ENCODE measurements at places on chromosomes 7 and 10.

- no peak for DNase-seq
Observed at GRCh38 chr7:11252705-11253272, 279.1 kb downstream of the PHF14 start.

DNA sequence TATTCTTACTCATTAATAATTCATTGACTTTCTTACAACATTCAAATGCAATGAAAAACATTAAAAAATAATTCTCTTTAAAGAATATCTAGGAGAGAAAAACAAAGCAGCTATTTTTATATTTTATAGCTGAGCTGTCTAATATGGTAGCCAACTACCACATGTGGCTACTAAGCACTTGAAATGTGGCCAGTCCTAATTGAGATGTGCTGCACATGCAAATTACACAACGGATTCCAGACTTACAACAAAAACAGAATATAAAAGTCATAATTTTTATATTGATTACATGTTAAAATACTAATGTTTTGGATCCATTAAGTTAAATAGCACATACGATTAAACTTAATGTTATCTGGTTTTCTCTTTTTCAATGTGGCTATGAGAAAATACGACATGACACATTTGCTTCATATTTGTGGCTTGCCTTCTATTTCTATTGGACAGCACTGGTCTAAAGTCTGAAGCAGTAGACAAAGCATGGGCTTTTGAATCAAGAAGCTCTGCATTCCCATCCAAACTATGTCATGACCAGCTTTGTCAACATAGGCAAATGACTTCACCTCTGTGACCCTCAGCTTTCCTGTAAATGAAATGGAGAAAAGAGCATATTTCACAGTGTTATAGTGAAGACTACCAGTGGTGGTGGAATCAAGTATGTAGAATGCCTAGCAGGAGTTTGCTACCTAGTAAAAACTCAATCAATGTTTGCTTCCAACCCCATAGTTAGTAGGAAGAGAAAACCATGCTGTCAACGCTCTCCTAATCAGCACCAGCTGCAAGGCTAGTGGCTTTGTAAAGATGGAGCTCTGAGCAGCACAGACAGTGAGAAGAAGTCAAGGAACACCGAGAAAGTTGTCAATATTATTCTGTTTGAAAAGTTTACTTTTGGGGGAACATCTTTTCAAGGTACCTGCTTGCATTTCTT, 37.1 kb upstream of the GDF10 start:
- peak; percentile 5 for DNase-seq

GRCh38 chr7:155724327-155725005, 80.0 kb downstream of the RBM33 start:
- no peak for DNase-seq

DNA sequence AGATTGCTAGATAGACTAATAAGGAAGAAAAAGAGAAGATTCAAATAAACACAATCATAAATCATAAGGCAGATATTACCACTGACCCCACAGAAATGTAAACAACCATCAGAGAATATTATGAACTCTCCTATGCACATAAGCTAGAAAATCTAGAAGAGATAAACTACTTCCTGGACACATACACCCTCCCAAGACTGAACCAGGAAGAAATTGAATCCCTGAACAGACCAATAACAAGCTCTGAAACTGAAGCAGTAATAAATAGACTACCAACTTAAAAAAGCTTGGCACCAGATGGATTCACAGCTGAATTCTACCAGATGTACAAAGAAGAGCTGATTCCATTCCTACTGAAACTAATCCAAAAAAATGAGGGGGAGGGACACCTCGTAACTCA, 24.5 kb upstream of the STARD3NL start:
- no peak for DNase-seq
